ENCODE measurements at places on chromosomes 7 and 10.

DNA sequence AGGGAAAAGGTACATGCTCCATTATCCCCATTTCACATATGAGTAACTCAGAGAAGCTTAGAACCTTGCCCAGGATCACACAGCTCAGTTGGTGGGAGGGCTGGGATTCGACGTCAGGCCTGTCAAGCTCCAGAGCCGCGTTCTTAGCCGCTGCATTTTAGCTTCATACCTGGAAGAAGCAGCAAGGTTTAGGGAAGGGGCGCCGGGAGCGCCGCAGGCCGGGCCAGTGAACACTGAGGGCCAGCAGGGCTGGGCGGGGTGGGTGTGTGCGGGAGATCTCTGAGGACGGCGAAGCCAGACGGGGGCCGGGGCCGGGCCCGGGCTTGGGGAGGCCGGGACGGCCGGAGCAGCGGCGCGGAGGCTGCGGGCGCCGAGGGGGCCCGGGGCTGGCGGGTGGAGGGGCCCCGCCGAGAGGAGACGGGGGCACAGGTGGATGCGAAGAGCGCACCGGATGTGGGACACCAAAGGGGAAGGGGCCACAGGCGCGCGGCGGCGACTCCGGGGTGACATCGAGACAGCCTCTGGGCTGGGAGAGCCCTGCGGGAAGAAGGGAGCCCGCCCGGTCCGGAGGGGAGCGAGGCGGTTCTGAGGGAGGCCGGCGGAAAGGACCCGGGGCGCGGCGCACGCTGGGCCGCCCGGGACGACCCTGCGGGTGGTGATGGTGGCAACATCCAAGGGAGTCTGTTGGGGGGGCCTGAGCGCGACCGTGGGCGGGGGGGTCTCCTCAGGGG is 498 bp downstream of the NDST2 start:
- DNase-seq = no peak

- no peak for DNase-seq
Measured at GRCh38 chr7:158508802-158509385, 78.7 kb downstream of the PTPRN2 start.

- DNase-seq = no peak
Measured at GRCh38 chr10:71788954-71789353, 15.6 kb upstream of the VSIR start.

DNA sequence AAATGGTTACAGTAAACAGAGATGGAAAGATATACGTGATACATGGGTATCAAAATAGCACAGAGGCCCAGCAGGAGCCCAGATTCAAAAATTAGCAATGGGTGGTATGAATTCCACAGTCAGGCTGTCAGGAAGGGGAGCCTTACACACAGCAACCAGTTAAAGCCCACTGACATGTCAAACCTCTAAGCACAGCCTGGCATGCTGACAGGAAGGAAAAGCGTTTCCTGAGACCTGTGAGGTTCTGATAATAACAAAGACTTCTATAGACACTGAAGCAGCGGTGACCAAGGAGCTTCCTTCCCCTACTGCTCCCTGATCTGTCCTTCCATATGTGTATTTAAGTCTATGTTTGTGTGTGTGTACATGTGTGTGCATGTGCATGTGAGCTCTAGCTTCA is 89.9 kb downstream of the PHYHIPL start:
- no peak for DNase-seq

- no peak for DNase-seq
Measured at GRCh38 chr10:72540193-72540807, 85.6 kb downstream of the MICU1 start.

GRCh38 chr10:129678186-129678585 is 211.1 kb downstream of the MGMT start:
- DNase-seq = no peak

- no peak for DNase-seq
Measured at GRCh38 chr7:13651167-13651566, 338.3 kb downstream of the ETV1 start.

DNA sequence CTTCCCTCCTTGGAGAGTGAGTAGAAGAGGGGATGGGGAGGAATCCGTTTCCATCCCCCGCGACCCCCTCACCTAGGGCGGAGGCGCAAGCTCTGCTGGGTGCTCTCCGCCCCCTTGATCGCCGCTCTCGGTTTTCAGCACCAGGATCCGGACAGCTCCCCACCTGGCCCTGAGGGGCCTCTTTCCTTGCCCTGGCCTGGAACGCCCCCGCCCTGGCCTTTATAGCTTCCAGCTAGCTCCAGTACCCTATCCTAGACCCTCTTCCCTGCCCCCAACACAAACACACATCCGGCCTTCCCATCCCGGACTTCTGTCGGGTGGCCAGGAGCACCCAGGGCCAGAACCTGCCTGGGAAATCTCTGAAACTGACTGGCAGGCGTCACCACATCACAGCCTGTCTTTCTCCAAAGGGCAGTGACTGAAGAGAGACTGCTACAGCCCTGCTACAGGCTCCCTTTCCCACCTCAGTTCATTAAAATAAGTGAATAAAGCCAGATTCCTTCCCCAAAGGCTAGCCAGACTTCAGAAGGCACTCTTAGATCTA is 72.3 kb upstream of the LEP start:
- DNase-seq = no peak

- DNase-seq = no peak
Measured at GRCh38 chr7:50610521-50611277, 45.5 kb upstream of the DDC start.

DNA sequence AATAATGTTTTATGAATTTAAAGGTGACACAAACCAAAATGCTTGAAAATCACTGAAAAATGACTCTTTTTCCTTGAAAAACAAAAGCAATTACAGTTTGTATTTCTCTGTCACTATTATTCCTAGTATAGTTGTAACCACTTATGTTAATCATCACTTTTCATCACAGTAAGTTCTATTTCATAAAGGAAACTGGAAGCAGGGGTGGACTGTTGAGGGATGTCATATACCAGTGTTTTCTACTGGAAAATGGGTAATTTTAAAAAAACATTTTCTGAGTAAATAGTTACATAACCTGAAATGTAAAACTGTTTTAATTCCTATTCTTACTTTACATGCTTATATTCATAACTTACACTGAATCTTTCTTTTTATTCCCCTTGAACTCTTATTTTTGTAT is 32.2 kb upstream of the SFMBT2 start:
- no peak for DNase-seq

DNA sequence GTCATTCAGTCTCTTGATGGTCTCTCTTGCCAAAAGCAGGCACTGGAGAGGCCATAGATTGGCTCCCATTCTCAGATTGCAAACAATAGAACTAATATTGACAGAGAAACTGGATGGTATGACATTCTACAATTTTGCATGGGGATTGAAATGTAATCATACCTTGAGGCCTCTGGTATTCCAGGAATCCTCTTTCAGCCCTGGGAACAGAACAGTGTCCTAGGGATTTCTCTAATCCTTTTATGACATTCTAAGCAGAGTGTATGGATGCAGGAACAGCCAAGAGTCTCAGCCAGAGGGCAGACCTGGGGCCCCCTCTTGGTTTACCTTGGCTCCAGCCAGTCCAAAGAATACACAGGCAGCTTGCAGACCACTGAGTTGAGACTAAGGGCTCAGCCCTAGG is 206.4 kb downstream of the KCNMA1 start:
- no peak for DNase-seq

- DNase-seq = no peak
Measured at GRCh38 chr7:44150966-44151941, 10.1 kb upstream of the MYL7 start.

DNA sequence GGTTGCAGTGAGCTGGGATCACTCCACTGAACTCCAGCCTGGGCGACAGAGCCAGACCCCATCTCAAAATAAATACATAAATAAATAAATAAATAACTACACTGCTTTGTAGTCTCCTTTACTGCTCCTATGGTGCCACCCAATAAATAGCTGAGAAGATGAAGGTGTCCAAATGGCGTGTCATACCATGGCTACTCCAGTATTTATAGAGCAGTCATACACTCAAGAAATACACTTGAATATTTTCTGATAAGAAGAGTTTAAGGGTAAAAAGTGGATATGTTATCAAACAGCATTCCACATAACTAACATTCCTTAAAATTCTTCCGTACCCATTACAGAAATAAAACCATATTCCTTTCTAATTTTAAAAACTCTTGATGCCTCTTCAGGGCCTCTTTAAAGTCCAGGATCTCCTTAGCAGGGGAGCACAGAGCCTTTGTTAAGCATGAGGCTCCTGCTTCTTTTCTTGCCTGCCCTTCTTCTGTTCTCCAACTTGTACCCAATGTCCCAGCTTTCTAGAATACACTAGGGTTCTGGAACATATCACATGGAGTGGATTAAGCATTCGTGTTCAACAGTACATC is 7.9 kb upstream of the SAR1A start:
- DNase-seq = no peak

- DNase-seq = no peak
Measured at GRCh38 chr7:126570845-126571244, 681.9 kb downstream of the GRM8 start.

DNA sequence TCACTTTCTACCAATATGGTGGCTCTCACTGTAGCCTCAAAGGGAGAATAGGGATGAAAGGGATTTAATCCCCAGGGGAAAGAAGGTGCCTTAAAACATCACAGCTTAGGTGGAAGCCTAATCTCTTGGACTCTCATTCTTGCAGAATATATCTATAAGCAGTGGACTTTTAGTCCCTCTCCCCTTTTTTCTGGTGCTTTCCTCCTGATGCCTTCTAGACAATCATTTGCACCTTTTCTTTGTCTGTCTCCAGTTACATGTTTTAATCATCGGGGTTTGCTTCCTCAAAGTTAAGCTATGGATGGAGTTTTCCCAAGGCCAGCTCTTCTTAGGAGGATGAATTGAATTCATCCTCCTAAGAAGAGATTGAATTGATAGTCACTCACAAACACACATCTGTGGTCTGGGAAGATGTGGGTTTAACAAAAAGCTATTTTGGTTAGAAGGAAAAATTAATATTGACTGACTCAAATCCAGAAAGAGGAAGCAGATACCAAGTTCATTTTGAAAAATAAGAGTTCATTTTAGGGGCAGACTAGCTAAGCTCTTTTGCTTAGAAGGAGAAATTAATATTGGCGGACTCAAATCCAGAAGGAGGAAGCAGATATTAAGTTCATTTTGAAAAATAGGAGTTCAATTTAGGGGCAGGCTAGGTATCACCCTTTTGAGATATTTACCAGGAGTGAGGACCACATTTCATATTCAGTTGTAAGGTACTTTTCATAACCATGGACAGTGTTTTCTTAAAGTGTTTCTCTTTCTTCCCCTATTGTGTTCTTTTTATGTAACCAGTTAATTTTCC is 35.2 kb upstream of the PLEKHS1 start:
- DNase-seq = no peak

DNA sequence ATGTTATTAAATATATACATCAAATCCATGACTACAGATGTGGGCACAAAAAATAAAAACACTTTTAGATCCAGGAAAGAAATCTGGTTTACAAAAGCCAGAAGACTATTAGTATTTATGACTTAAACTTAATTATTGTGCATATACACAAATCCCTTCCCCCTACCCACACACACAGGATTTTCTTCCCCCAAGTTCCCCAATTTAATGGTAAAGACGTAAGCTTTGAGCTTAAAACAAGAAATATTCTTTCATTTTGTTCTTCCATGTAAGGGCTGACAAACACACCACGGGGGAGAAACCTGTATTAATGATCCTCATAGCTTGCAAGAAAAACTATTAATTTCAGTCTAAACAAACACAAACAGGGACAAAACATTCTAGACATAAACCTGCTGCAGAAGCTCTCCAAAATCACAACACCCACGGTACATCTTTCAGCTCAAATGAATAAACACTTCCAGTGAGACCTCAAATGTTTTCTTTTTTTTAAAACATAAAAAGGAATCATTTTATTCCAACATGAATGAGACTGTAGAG is 28.5 kb downstream of the OSBPL3 start:
- DNase-seq = no peak

- no peak for DNase-seq
Measured at GRCh38 chr7:156975620-156976019, 26.1 kb downstream of the NOM1 start.

DNA sequence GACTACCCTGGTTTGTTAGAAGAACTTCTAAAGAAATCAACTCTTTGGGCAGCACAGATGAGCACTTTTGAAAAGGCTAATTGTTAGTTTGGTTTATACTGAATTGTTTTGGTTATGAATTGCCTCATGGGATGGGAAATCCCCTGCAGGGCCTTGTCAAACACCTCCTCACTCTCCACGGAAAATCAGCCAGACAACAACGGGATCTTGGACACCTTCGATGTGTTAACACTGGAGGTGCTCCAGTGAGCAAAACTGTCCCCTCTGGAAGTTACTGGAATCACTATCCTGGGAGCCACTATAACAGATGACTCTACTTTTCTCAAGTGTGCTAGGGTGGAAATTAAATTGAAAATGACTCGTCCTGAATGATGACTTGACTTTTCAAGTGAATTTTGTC is 38.7 kb downstream of the CDK6 start:
- DNase-seq = no peak

- no peak for DNase-seq
Measured at GRCh38 chr10:32239769-32240168, 107.2 kb downstream of the EPC1 start.

- no peak for DNase-seq
Measured at GRCh38 chr7:151498495-151498894, 21.2 kb downstream of the RHEB start.

DNA sequence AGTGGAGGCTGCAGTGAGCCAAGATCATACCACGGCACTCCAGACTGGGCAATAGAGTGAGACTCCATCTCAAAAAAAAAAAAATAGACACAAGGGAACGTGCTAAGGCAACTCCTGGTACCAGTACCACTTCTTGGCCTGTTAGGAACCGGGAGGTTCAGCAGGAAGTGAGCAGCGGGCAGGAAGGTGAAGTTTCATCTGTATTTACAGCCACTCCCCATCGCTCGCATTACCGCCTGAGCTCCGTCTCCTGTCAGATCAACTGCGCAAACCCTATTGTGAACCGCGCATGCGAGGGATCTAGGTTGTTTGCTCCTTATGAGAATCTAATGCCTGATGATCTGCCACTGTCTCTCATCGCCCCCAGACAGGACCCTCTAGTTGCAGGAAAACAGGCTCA is 69.9 kb upstream of the FOXK1 start:
- DNase-seq = no peak

DNA sequence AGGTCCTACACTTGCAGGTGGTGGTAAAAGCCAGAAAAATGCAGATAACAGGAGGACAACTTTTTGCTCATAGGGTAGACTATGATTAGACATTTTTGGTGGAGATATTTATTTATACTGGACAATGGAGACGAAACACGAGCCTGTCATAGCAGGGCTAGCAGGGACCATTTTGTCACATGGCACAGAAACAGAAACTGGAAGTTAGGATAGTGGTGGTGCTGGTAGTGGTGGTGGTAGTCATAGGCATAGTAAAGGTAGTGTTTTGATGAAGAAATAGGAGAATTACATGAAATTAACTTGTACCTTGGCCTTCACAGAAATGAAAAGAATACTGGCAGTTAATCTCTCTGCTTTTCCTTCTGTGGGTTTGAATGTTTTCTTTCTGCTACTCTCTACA is 8.8 kb upstream of the MGAM start:
- DNase-seq = no peak

GRCh38 chr7:103996017-103996551 is 6.6 kb upstream of the RELN start:
- DNase-seq = no peak

DNA sequence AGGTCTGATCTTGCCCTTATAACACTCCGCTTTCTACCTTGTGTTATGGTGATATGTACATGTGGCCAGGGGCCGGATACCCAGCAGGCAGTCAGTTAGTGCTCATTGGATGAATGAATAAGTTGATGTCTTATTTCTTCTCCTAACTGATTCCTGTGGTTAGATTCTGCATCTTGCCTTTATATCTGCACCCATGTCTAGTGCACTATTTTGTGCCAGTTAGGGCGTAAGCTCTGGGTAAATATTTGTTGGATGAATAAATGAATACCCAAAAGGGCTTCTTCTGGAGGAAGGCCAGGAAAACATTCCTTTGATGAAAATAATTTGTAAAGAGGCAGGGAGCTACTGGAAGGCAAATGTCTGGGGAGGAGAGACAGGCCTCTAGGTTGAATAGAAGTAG is 148.2 kb downstream of the CHN2 start:
- DNase-seq = no peak
